IMR-90 (cell line): ENCODE measurements at places on chromosomes 5 and 9.

DNA sequence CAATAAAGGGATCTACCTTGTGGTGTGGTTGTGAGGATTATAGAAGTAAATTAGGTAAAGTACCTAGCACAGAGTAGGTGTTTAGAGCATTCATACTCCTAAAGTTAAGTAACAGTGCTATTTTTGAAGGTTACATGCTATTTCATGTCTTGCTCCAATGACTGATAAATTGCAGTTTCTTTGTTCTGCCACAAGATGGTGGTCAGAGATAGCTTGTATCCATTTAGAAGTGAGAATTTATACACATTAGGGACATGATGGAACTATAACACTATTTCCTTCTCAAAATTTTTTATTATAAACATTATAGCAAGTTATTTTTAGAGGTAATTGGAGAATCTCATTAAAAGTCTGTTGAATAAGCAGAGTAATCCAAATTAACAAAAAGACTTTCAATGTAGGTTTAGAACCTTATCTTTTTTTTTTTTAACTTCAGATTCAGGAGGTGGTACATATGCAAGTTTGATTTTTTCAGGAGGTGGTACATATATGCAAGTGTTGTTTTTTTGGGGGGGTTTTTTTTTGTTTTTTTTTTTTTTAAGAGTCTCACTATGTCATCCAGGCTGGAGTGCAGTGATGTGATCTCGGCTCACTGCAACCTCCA lies 17.1 kb downstream of the MTREX start:
- no peaks in the 10 kb centered on the region for H3K4me1 ChIP-seq
- no peaks in the 10 kb centered on the region for H3K27me3 ChIP-seq
- H3K36me3 ChIP-seq, result peaks cover 10% of the 10 kb centered on the region
- H3K4me3 ChIP-seq, result no peak overlapping the region

- no peak overlapping the region for H3K27ac ChIP-seq
- no peaks in the 10 kb centered on the region for H3K36me3 ChIP-seq
- no peaks in the 10 kb centered on the region for H3K4me1 ChIP-seq
- DNase-seq, result no peak
- H3K4me3 ChIP-seq, result no peak overlapping the region
- peaks cover 17% of the 10 kb centered on the region for H3K27me3 ChIP-seq
These were observed 1.8 kb downstream of the ELAVL2 start for GRCh38 chr9:23823986-23824829.

GRCh38 chr9:92589923-92590322 lies 54.1 kb upstream of the ECM2 start:
- H3K4me1 ChIP-seq, result peaks cover 2% of the 10 kb centered on the region; the same call in 1 of the 2 replicates
- no peak overlapping the region for H3K27ac ChIP-seq
- no peak for DNase-seq

- H3K27ac ChIP-seq, result no peak overlapping the region
- H3K4me1 ChIP-seq, result peaks cover 40% of the 10 kb centered on the region
- H3K36me3 ChIP-seq, result no peaks in the 10 kb centered on the region
- no peaks in the 10 kb centered on the region for H3K27me3 ChIP-seq
These were observed 87.3 kb downstream of the LIFR start for GRCh38 chr5:38468978-38469706.

GRCh38 chr9:99878651-99879050 lies 27.8 kb upstream of the STX17 start:
- H3K4me3 ChIP-seq, result no peak overlapping the region
- peaks cover 2% of the 10 kb centered on the region; the same call in 1 of the 2 replicates for H3K4me1 ChIP-seq
- H3K27ac ChIP-seq, result no peak overlapping the region
- H3K27me3 ChIP-seq, result no peaks in the 10 kb centered on the region; the same call in 1 of the 2 replicates

- H3K4me1 ChIP-seq, result no peaks in the 10 kb centered on the region
- no peaks in the 10 kb centered on the region for H3K36me3 ChIP-seq
- peaks cover 40% of the 10 kb centered on the region for H3K27me3 ChIP-seq
- DNase-seq, result no peak
These were observed 84.5 kb upstream of the SMIM23 start for GRCh38 chr5:171701100-171701541.

DNA sequence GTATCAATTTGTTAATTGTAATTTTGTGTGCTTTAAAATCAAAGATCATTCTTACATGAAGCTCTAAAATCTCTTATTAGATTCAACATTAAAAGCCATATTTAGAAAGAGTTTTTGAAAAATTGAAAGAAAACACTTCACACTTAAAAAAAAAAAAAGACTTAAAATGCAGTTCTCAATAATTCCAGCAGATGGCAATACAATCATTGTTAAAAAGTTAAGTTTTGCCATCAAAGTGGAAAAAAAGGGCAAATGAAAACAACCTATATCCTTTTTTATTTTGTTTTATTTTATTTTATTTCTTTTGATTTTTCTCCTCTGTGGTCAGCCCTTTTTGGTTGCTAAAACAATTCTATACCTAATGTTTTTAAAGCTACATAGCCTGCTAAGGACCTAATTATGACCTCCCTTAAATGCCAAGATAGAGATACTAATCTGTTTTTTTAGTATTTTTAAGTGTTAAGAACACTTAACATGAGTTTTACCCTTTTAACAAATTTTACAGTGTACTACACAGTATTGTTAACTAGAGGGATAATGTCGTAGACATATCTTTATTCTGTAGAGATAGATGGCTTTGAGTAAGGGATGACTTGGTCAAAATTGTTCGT lies 154.2 kb upstream of the DAB2 start:
- no peak overlapping the region for H3K27ac ChIP-seq
- H3K36me3 ChIP-seq, result no peaks in the 10 kb centered on the region
- no peak overlapping the region for H3K4me3 ChIP-seq
- peaks cover 7% of the 10 kb centered on the region for H3K27me3 ChIP-seq
- DNase-seq, result peak; percentile 49

DNA sequence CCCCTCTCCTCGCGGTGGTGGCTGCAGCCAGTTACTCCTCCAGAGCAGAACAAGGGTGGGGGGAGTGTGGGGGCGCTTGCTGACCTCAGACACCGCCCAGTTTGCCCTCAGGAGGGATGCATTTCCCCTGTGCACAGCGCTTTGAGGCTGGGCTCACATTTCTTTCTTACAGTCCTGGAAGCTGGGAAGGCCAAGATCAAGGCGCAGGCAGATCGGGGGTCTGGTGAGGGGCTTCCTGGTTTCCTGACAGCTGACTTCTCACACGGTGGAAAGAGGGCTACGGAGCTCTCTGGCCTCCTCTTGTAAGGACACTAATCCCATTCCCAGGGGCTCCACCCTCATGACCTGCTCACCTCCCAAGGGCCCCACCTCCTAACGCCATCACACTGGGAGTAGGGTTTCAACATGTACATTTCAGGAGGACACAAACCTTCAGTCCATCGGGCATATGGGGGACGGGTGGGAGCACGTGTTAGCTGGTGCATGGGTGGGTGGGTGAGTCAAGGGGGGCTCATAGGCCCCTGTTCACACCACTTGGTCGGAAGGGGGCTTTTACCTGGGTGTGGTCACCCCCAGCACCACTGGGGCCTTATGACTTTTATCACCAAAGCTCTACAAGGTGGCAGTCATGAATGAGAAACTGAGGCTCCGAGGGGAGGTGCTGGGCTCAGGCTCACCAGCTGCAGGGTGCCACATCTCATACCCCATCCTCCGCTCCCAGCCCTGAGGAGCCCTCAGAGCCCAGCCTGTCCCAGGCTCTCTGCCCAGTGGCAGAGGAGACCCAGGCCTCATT lies 7.7 kb upstream of the SCGB3A1 start:
- no peak overlapping the region for H3K4me3 ChIP-seq
- DNase-seq, result no peak
- H3K4me1 ChIP-seq, result no peaks in the 10 kb centered on the region
- H3K36me3 ChIP-seq, result no peaks in the 10 kb centered on the region

DNA sequence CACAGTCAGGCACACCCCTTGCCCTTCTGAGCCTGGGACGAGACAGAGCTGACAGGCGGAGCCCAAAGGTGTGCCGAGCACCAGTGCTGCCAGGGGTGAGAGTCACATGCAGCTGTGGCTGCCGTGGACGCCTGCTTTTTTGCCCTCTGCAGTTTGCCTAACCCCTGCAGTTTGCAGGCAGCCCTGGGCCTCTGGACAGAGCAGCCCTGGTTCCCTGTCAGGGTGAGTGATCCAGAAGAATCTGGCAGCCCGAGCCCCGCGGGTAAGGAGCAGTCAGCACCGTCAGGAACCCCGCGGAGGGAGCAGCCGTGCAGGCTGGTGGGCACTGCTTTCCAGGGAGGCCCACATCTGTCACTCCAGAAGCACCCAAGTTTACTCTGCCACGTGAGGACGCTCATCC lies 30.3 kb downstream of the CEP72 start:
- DNase-seq, result no peak
- H3K4me1 ChIP-seq, result no peaks in the 10 kb centered on the region
- no peak overlapping the region for H3K4me3 ChIP-seq
- H3K27me3 ChIP-seq, result no peaks in the 10 kb centered on the region
- peaks cover 16% of the 10 kb centered on the region; the same call in 1 of the 2 replicates for H3K36me3 ChIP-seq
- H3K27ac ChIP-seq, result no peak overlapping the region
